ENCODE measurements at places on chromosomes 3 and 15.
A peak's percentile ranks its signal among the peaks of the same experiment; 100 is the strongest.

DNA sequence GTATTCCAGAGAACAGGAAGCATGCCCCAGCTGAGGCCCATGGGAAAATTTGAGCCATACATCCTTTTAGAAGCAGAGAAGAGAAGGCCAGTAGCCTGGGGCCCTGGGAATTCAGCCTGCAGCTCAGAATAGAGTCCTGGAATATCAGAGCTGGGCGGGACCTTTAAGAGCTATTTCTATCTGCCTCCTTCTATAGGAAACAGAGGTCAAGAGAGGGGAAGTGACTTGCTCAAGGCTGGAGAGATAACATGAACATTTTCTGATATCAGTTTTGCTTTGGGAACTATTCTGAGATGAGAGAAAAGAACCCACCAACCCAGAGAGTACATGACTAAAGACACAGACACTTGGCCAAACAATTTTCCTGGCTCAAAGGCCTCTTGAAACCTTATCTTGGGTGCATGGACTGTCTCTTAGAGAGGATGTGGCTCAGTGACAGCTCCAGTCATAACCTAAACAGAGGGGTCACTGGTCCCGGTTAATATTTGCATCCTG, 26.0 kb downstream of the MASP1 start:
- DNase-seq: no peak

DNA sequence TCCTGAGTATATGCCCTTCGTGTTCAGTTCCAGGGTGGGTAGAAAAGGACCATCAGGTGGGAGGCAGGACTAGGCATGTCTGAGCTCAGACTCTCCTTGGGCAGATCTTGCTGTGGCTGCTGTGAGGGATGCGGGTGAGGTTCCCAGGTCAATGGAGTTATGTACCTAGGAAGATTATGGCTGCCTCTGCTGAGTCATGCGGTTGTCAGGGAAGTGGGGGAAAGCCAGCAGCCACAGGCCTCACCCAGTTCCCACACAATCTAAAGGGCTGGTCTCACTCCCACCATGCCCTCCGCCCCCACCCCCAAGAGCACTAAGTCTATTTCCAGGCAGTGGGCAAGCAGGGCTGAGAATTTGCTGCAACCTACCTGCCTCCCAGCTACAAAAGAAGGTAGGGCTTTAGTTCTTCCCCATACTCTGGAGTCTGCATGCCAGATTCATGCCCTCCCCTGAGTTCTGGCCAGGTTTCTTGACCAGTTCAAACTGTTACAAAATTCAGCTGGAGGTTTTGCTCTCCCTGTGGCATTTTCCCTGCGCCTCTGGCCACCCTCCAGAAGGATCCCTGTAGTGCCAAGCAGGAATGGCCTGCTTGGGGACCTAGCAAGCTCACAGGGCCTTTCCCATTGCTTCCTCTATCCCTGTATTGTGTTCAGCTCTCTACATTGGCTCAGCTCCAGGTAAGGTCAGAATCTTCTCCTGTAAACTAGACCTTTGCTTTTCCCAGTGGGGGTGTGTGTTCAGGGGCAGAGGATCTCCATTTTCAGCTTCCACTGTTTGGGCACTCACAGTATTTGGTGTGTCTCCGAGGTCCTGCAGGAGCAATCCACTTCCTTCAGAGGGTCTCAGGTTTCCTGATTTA, 12.7 kb upstream of the TMCO5A start:
- DNase-seq: no peak

DNA sequence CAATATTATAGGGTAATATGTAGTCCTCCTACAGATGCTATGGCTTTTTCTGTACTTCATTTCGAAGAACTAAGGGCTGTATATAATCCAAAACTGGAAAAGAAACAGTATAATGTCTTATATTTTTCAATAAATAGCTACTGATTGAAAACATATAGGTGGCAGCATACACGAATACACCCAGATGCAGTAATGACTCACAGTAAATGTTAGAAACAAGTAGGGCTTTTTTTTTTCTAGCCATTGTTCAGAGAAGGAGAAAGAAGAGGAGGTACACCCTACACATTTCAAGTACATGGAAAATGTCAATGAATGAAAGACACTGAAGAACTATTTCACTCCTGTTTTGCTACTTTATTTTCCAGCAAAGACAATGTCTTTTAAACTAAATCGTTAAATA, 9.4 kb downstream of the DAZL start:
- DNase-seq: no peak

DNA sequence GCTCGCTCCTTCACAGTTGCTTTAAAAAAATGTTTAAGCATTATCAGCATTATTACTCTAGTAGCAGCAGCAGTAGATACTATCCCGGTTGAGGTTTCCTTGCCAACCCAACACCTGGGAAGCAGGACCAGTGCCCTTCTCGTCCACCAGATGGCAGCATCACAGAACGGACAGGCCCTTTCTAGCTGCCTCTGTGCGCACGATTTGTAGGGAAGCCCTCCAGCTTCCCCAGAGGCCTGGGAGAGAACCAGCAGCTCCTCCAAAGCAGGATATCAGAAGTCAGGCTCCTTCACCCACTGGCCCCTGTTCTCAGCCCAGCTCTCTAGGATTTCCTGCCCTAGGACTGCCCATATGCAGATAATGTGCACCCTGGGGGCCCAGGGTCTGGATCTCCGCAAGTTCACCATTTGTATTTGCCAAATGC, 16.8 kb upstream of the ESYT3 start:
- DNase-seq: peak; percentile 62

DNA sequence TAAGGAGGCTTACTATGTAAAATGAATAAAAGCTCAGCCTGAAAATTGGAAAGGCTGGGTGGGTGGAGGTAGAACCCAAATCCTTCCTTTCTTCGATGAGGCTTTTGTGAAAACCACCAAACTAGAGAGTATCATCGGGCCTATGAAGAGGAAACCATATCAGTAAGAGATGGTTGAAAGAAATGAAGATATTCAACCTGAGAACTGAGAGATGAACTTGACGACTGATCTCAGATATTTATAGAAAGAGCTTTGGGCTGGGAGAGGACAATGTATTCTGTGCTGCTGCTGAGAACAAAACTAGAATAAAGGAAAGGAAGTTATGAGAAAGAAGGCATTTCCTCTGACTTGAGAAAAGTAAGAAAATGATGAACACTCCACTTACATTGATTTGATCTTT, 236.6 kb downstream of the KCNH8 start:
- DNase-seq: no peak

DNA sequence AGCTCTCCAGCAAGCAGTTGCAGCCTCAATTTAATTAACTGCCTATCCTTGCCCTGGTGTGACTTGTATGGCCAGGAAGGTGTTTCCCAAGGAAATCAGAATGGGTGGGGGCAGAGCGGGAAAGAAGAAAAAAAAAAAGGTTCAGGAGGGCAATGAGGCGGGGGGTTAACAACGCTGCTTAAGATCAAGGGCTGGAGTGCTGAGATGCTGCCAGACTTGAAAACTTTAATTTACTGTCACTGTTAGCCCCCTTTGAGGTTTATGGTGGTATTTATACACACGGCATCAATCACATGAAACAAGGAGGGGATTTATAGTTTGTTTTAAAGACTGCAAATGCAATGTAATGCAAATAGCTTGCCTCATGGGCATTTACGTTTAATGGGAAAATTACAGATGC, 319.4 kb upstream of the NR2F2 start:
- DNase-seq: no peak

GRCh38 chr15:76184650-76185035, 124.9 kb downstream of the TMEM266 start:
- no peak for DNase-seq

DNA sequence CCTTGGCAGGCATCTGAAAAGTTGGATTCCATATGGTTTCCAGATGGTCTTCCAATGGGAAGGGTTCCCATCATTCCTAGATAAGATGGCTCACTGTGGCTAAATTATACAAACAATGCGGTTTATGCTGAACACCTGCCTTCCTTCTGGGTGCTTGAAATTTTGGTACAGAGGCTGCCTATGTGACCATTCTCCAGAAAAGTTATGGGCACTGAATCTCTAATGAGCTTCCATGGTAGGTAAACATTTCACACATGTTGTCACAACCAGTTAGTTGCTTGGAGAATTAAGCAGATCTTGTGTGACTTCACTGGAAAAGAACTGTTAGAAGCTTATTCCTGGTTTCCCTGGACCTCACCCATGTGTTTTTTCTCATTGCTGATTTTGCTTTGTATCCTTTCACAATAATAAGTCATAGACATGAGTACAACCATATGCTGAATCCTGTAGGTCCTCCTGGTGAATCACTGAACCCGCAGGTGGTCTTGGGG, 30.1 kb downstream of the PLOD2 start:
- no peak for DNase-seq

- no peak for DNase-seq
These were observed 42.0 kb downstream of the CD86 start for GRCh38 chr3:122097141-122097540.

- DNase-seq: no peak
These were observed 33.1 kb downstream of the NBEAL2 start for GRCh38 chr3:47012342-47013230.

- no peak for DNase-seq
These were observed 163.6 kb downstream of the ECT2 start for GRCh38 chr3:172913911-172914655.

DNA sequence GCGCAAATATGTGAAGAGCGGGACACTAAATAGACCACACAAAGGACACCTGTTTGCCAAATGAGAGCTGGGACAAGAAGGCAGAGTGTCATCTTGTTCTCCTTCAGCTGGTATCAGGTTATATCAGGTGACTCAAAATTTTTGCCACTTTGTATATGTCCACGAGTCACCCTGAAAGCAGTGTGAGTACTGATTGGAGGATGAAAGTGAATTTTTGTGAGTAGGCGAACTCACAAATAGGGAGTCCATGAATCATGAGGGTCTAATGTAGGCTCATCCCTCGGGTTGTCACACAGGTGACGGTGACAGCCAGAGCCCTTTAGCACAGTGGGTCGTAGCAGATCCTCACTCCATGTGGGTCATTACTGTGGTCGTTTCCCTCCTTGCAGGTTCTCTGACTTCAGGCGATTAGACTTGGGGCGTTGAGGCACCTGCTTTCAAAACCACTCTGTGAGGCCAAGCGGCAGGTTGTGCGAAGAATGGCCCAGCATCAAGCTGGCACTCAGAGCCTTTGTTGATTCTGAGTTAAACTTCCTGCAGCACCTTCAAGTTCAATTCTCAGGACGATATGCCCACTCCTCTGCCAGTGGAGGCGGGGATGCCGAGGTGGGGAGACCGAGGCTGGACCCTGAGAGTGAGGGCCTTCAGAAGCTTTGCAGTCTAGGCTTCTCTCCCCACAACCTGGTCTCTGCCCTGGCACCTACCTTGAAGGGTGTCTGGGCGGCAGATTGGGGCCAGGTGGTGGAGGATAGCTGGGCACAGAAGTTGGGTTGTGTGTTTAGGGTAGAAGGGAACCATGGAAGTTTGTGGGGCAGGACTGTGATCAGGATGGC, 173.8 kb downstream of the SMAD6 start:
- no peak for DNase-seq

DNA sequence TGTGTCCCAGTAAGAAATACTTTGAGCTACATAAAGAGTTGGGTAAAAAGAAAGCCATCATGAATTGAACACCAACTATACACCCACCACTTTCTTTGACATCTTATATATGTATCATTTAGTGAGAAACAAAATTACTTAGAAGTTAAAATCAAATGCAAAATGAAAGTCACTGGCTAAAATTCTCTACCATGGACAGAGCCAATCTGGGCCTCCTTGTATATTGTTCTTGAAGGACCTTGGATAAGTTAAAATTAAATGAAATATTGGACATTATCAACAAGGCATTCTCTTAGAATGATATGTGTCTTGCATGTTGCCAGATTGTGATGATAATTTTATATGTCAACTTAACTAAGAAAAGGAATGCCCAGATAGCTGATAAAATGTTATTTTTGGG, 64.2 kb upstream of the CHL1 start:
- no peak for DNase-seq

DNA sequence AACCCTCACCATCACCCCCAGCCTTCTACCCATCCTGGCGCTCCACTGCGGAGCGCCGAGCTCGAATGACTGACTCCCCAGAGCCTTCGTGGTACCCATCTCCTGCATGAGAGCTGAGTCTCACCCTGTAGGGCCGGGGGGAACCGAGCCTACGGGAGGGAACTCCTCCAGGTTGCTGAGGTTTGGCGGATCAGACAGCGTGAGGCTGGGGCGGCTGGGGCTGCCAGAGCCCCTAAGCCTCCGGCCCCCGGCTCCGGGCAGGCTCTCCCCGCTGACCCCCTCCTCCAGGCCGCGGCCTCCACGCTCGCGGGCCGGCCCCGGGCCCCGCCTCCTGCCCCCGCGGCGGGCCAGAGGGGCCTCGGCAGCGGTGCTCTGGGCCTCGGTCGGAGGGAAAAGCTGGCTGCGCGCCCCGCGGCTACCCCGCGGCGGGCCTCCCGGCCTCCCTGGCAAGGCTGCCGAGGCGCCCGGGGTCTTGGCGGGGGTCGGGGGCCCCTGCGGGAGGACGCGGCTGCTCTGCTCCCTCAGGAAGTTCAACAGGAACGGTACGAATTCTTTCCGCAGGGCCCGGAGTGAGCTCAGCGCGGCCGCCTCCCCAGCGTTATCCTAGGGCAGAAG, 643 bp downstream of the CDAN1 start:
- DNase-seq: no peak

DNA sequence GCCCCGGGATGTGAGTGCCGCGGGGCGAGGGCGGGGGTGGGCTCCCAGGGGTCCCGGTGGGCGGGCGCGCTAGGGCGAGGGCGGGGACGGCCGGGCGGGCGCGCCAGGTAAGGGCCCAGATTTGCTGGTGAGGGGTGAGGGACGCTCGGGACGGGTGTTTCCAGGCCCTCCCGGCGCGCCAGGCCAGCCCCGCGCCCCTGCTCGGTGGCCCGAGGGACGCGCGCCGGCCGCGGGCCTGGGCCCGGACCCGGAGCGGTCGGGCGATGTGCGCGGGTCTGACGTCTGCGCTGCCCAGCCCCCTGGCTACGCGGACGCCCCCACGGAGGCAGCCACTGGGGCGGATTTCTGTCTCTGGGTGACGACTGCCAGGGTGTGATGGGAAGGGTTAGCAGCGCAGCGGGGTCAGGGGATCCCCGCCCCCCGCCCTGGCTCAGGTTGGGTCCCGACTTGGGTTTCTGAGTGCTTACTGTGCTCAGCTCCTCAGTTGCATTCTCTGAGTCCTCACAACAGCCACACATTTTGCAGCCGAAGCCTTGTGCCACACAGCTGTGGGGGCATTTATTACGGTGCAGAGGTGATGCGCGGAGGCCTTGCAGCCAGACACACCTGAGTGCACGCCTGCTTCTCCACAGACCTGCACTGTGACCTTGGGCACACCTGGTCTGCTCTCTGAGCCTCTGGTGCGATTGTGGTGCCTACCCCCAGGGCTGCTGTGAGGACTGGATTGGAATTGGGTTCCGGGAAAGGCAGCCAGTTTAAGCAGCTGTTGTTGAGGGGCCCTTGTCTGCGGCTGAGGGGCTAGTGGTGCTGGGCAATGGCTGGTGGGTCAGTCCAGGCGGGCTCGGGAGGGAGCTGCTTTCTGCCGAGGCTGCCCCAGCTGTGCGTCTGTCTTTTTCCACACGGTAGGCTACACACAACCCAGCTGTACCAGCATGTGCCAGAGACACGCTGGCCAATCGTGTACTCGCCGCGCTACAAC, 523 bp downstream of the HDAC11 start:
- no peak for DNase-seq
